GM23338 (cell line): ENCODE measurements at places on chromosomes 2 and 18. TPM values are rescaled to one million over a fixed set of nuclear protein-coding genes. Genes with fewer than 3 reads are reported as not detected.

Gene CCBE1
- 2.1 and 3.5 TPM in 2 replicates for total RNA-seq

Gene PSMA8
- not detected in 2 replicates for total RNA-seq

Gene FLACC1
- total RNA-seq, result 0.10 TPM in 1 of 2 replicates, not detected in the other

Gene PDCD1
- 0.38 and 1.8 TPM in 2 replicates for total RNA-seq

Gene REG1B
- not detected in 2 replicates for total RNA-seq

Gene MLPH
- total RNA-seq, result 15.7 and 16.5 TPM in 2 replicates
